Renal cortical epithelial cell (primary cell): ENCODE measurements at places on chromosomes 1 and 21.

DNA sequence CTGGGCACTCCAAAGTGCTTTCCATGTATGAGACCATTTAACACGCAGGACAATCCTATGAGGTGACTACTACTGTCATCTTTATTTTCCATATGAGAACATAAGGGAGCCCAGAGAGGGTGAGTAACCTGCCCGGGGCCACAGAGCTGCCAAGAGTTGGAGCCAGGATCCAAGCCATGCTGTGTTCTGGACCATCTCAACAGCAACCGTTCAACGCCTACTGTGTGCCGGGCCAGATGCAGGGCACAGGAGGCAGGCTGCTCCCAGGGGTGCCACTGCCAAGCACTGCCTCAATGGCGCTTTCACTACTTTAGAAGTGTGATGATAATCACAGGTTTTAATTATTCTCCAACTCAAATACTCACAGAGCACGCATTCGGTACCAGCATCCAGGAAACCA, 3.8 kb downstream of the ALDH4A1 start:
- DNase-seq: no peak

- no peak for DNase-seq
Measured at GRCh38 chr1:230016159-230016558, 50.9 kb upstream of the GALNT2 start.

DNA sequence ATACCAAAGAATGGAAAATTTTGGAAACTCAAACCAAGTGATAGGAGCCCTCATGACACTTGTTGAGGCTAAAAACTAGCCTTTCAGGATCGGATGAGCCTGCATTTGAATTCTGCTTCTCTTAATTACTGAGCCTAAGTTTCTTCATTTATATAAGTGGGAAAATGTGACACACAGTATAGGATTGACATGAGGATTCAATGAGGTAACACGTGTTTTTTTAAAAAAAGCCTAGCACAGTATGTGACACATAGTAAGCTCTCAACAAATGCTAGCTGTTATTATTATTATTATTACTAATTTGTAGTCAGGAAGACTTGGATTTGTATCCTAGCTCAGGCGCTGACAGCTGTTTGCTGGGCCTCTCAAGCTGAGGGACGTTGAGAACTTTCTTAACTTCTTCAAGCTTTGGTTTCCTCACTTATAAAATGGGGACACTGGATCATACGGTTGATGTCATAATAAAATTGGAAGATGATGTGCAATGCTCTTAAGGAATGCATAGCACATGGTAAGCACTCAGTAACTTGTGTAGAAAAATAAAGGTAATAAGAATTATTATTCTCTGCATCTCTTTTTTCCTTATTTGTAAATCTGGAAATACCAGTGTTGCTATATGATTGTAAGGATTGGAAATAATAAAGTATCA, 55.4 kb upstream of the JUN start:
- no peak for DNase-seq

GRCh38 chr1:209404577-209404976, 178.9 kb upstream of the CAMK1G start:
- DNase-seq: peak; percentile 58

DNA sequence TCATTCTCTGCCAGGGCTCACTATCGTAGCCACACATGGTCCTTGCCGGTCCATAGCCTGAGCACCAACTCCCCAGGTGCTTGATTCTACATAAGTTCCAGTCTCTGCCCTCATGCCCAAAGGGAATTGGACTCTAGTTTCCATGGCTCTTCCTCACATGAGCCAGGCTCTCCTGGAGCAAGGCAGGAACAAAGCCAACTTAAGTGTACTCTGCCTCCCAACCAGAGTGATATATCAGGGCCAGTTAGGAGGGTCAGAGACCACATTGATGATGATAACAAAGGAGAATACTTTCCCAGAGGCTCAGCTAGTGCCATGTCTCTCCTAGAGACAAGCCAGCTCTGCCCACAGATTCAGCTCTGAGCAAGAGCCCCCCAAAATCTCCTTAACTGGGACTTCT, 70.9 kb downstream of the ERI3 start:
- no peak for DNase-seq

DNA sequence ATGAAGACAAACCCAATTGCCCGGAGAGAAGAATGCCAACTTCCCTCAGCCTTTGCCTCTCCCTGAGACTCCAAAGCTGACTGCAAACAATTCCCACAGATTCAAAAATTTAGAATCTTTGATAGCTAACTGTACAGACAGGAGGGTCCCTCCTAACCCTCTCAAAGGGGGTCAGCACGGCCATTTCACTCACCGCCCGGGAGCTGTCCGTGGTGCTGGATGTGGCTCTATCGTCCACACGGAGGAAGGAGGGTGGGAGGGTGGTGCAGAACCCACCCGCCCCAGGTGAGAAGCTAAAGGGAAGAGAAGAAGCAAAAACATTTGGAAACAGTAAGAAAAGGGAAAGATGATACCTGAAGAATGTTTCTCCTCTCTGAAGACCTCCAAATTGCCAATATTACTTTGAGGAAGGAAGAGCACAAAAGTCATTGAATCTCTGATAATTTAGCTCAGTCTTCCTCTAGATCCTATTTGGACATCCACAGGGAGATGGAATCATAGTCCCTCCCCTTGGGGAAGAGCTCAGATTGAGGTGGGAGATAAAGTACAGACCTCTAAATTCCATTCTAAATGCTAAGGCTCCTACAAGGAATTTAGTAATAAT, 45.6 kb downstream of the RHBG start:
- DNase-seq: no peak

DNA sequence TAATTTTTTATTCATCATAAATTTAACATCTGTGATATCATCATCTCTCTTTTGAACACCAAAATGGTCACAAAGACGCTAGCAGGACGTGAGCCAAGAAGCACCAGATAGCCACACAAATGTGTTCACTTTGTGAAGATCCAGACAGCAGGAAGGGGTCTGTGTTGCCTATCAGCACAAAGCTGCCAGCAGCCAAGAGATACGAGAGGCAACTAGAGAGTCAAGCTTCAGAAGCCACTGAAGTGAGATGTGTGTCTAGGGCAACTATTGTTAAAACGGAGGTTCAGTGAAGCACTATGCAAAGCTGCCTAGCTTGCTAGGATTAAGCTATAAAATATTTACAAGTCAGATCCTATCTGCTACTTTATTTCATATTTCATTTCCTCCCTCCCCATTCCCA, 45.3 kb downstream of the NDC1 start:
- DNase-seq: no peak

DNA sequence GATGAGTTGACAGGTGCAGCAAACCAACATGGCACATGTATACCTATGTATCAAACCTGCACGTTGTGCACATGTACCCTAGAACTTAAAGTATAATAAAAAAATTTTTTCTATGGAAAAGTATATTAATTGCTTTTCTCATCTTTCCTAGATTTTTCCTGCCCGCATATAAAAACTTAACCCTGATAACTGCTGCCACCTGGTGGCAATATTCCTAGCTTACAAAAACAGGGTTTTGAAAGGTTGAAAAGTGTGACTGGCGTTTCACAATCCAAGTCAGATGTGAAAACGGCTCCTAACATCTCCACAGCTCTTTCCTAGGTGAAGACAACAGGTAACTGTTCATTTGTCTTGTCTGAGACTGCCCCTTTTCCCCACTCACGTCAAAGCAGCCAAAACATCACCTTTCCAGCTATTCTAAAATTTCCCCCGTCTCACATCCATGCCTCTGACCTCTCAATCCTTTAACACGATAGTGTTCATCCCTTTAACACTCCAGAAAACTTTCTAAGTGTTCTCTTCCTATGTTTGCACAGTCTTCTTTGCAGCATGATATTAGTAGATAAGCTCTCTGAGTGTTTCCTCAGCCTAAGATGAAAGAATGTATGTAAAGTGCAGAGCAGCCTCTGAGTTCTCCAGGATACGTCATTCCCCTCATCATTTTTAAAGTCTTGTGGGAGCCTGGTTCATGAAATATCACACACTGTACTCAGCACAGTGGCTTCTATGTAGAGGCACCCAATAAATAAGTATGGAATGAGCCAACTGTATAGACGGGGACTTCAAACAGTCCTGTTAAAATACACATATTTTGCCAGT, 27.5 kb downstream of the OVGP1 start:
- peak; percentile 47 for DNase-seq

DNA sequence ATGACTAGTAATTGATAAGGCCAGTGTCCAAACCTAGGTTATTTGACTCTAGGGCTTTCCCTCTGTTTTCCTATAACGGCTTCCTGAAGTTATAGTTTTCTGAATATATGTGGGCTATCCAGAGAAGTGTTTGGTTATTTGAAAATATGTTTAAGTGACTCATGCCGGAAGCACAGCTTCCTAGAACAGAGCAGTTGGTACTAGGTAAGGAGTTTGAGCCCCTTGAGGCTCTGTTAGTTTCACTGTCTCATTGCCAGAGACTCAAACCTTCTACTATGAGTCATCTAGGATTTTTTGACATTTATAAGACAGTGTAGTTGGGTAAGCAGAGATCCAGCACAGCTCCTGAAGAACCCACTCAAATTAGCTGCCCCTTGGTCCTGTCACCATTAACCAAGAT, 27.1 kb upstream of the LEPR start:
- peak; percentile 67 for DNase-seq

DNA sequence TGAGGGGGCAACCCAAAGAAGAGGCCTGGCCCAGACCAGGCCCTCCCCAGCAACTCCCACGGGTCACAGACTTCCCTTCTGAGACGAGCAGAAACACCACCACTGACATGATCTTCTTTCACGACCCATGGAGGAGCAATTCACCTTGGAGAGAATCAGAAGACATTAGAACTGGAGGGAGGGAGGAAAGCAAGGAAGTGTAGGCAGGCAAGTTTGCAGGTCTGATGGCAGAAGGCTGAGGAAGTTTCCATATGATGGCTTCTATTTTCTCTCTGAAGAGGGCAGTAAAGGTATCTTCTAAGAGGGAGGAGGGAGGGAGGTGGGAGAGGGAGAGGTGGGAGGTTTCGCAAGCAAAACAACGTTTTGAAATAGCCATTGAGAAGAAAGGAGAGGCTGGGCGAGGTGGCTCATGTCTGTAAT, 1.4 kb upstream of the UBXN10 start:
- DNase-seq: peak; percentile 47

GRCh38 chr1:44002165-44002564, 10.8 kb downstream of the CCDC24 start:
- no peak for DNase-seq

DNA sequence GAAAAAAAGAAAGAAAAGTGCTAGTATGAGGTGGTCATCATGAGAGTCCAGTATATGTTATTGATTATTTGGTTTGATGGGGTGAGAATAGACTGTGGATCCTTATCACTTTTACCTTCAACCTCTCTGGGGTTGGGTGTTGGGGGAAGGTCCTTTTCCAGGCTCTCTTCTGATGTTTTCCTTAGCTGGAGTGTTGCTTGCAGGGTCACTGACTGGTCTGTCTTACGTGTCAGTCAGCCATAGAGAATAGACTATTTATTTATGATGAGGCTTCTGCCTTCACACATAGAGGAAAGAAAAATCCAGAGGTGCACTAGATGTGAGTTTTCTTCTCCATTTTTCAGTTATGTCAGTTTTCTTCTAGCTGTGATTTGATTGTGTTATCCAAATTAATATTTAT, 36.5 kb downstream of the MAP3K21 start:
- peak; percentile 43 for DNase-seq

- DNase-seq: no peak
Measured at GRCh38 chr1:214010197-214010573, 22.4 kb downstream of the PROX1 start.

DNA sequence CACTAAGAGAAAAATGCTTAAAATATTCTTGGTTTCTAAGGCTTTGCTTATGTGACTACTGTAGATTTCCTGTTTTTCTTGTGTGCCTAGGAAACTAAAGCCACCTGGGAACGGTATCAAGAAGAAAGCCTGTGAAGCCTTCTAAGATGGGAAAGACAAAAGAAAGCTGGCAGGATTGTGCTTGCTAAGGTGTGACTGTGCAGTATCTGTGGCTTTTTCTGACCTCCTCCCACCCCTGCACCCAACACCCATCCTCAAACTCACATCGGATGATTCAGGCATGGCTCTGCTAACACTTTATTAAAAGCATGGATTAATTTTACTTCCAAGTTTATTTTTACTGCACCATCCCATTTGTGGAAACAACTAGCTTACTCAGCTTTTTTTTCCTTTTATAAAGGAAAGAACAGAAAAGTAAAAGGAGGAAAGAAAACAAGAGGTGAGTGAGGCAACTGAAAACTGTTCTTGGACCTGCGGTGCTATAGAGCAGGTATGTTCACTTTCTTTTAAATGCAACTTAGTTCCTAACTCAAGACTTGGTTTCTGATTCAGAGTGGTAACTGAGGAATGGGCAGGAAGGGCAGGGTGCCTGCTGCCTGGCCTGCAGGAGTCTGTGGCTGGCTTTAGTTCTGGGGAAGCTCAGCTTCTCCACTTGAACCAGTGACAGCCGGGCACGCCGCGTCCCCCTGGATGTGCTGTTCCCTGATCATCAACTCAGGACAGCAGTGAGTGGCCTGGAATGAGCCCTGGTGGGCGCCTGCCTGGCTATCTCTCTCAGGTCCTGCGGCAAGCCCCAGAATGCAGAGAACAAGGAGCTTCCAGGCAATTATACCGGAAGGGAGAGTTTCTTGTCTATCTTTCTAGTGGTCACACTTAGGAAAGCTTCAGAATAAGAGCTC, at the start of gene GBP6:
Gene GBP6, plus strand, starts transcription at position 422 of the 899 bp plus-strand sequence. CDS start 4,493 bp downstream, outside the sequence.
- peak; percentile 19 for DNase-seq

DNA sequence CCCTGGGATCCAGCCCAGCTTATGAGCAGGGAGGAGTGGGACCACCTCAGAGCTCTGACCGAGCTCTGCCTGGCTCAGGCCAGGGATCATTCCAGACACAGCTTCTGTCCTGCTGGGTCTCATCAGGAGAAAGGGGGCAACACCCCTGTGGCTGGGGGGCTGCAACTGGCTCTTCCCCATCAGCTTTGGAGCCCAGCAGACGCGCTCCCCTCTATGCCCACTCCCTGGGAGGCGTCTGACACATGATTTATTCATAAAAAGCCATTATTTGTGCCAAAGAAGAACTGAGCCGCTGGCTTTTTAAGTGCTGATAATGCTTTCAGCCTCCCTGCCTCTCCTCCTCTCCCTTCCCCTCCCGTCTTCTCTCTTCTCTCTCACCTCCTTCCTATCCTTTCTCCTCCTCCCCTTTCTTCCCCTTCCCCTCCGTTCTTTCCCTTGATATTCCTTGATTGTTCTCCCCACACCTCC, 25.0 kb downstream of the FOXO6 start:
- DNase-seq: no peak

- DNase-seq: no peak
Measured at GRCh38 chr1:67134695-67135094, at the start of gene C1orf141. Gene C1orf141 (minus strand): TSS chr1:67134970. CDS start chr1:67127240, 7,730 bp downstream.

DNA sequence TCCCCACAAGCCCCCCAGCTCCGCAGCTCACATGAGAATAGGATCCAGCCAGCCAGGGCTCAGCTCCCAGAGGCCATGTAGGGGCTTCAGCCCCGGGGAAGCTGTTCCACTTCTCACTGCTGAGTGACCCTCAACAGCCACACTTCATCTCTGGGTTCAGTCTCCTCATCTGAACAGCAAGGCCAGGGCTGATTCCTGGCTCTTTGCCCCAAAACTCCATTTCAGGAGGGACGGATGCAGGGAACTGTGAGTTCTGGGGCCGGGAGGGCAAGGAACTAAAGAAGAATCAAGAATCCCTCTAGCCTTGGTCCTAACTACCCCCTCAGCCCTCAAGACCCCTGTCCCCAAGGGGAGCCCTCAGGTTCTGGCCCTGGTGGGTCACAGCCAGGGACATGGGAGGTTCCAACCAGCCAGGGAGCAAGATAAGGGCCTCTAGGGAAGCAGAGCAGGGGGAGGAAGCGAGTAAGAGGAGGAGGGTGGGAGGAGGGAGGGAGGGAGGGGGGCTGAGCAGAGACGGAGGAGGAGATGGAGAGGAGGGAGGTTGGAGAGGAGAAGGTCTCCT, 13.1 kb downstream of the SDC3 start:
- no peak for DNase-seq
